Hematopoietic multipotent progenitor cell treated with erythropoietin and hydrocortisone succinate and interleukin-3 and kit ligand, for 4 days (in vitro differentiated cells): ENCODE measurements at places on chromosomes 3 and 15.

DNA sequence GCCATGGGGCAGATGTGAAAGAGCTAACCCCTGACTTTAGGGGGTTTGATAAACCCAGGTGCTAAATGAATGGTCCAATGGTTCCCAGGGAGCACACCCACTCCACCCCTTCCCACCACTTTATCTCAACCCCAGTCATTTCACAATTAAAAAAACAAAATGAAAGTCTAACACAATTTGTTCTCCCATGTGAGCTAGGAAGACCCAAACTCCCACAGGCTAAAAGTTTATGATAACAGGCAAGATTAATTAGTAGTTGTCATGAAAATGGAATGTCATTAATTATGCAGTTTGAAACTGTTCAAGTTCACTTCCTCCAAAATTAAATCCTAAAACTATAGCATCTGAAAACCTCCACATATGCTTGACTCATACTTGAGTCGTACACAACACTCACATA is 63.3 kb upstream of the TPM1 start:
- DNase-seq: no peak

DNA sequence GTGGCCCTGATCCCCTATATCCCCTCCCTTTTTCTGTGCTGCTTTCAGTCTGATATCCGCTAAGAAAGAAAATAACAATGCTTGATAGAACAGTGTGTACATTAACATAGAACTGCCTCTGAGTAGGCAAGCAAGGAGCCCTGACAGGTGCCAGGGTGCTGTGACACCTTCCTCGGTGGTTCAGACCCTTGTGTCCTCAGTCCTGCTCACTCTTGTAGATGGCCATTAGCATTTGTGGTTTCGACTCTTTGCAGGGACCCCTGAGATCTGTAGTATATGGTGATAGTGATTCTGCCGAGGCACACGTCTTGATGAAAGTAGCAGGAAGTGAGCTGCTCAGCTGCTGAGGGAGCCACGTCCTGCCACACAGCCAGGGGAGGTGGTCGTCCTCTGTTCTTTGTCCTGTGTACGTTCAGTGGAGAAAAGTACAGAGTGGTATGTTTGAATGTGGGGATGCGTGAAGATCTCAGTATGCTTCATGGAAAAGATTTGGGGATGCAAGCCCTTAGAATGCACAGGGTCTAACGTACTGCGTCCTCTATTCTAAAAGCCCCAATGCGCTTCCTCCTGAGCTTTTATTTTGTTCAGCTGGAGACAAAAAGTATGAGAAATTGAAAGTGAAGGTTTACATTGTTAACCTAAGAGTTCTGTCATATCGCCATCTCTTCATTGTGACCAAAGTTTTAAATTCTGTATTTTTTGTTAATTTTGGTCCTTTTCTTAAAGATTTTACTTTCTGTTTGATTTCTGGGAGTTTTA is 35.4 kb downstream of the PXYLP1 start:
- DNase-seq: peak; percentile 28

DNA sequence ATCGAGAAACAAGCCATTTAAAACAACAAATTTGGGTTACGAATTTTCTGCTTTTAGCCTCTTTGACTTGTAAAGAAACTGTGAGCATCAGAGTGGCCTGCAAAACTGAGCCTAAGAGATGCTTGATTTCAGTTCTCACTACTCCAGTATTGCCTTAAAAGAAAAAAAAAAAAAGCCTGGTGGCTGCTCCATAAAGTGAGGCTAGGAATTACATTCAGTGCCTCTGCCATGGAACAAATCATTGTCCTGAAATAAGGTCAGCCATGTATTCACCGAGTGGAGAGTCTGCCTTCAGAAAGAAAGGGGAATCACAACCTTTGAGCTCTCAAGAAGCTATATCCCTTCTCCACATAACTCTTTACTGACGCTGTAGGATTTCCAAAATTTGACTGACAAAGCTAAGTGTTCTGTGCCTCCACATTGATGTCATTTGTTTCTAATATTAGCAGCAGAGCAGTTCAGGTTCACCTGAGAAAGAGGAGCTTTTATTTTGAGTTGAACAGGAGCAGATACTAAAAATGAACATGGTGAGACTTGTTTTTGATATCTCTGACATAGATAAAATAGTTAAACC is 137.3 kb downstream of the SSR3 start:
- no peak for DNase-seq

DNA sequence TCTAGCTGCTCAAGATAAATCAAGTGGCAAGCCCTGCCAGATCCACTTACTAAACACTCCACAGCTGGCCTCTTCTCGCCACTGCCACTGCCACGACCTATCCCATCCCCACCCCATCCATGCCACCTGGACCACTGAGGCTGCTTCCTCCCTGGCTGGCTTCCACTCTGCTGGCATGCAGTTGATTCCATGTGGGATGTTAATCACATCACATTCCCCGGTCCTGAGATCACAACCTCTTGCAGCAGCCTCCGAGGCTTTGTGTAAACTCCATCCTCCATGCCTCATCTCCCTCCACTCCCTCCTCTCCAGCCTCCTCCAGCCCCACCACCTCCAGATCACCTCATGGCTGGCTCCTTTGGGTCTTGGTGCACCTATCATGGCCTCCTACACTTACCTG is 7.7 kb downstream of the NCKIPSD start:
- DNase-seq: no peak

- no peak for DNase-seq
Measured at GRCh38 chr3:174198199-174198598, 660.9 kb upstream of the NAALADL2 start.

DNA sequence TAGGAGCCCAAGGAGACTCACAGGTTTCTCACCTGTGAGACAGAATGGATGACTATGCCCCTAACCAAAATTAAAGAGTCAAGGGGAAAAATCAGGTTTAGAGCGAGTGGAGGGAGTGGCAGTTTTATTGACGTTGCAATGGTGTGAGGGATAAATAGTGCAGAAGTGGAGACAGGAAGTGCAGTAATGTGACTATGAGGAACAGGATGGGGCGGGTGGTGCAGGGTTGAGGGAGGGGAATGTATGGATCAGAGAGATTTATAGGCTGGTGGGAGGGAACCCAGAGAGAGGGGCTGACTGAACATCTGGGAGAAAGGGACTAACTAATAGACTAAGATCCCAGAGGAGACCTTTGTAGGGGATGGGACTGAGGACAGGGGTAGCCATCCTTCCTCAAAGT is 26.5 kb downstream of the EIF2AK4 start:
- no peak for DNase-seq

GRCh38 chr3:42159706-42160472 is 68.7 kb downstream of the TRAK1 start:
- DNase-seq: peak; percentile 50

DNA sequence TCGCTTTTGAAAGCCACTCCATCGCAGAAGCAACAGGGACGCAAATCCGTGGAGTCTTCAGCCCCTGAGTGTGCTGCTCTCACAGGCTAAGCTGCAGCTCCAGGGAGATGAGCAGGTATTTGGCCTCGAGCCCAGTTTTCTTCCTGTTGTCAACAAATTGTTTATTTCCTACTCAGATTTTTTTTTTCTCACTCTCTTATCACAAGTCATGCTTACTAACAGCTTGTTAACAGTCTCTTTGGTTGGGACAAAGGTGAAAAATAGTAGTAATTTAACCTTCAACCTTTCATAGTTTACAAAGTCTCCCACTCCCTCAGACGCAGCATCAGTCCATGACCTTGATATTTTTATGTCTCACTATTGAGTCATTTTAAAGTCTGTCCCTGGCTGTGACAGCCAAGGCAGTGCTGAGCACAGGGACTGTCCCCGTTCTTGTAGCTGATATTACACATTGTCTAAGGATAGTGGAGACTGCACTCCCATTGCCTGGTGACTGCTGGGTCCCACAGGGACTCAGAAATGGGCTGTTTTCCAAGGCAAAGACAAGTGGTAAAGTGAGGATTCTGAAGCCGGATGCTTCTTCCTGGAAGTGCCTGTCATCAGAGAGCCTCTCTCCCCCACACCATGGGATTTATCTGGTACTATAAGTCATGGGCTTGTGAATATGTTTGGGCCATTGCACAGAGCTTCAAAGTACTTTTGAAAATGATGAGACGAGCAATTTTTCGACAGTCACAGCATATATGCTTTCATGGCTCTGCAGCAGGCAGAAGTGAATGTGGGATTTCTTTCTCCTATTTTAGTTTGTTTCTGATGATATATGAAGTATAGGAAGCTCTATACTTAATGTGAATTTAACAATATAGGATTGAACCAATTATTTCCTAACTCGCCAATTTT is 59.8 kb upstream of the UNC13C start:
- DNase-seq: no peak

- no peak for DNase-seq
Measured at GRCh38 chr3:41450416-41451231, 251.3 kb downstream of the CTNNB1 start.

DNA sequence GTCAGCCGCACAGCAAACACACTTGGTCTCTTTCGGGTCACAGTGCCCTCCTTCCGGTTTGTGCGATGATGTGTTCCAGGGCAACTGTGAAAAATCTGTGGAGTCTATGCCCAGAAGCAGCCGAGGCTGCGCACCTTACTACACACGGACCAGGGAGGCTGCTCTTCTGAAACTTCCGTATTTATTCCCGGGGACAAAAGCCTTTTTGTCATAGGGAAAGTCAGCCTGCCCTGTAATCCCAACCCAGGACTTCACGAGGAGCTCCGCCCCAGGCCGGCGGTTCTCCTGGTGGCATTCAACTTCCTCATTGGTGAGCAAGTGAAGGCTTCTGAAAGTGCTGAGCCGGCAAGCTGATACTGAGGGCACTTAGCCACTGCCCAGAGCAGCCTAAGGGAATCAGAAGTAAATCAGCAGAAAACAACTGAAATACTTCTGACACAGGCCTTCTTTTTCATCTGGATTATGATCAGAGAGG is 126.5 kb downstream of the FMN1 start:
- DNase-seq: peak; percentile 80

DNA sequence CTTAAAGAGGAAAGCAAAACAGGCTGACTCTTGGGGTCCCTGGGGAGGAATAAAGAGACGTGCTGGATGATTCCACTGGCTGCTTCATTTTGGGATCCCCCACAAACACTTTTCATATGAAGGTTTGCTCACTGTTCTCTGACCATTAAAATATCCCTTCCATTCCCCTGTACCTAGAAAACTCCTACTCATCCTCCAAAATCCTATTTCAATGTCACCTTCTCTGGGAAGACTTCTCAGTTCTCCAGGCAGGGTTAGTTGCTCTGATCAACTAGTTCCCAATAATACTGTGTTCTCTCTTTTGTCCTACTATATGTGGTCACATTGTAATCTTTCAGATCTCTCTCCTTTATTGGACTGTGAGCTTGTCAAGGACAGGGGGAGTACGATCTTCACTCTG is 19.0 kb downstream of the LARP6 start:
- DNase-seq: no peak

DNA sequence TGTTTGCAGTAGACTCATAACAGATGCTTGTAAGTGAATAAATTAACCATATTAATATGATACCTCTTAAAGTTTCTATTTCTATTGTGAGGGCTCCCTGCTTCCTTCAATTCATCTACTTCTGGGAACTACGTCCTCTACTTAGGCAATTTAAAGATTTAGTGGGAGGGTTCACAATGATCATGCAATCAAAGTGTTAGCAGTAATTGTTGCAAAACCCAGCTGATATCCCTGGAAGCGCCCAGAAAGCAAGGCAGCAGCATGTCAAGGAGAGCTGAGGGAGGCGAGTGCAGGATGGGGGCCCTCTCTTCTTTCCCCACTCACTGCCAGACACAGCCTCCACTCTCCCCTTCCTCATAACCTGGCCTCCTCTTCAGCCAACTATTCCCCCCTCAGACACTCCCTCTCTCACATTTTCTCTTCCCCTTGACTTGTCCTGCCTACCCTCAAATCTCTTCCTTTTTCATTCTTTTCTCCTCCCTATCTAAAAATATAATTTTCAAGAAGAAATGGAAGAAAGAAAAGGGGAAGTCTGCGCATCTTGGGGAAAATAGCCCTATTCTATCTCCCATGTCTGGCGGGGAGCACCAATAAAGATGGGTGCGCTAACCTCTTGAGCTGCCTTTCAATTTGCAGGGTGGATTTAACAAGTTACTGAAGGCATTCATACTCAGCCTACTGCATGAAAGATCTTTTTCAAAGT is 6.6 kb downstream of the TMEM212 start:
- DNase-seq: no peak

DNA sequence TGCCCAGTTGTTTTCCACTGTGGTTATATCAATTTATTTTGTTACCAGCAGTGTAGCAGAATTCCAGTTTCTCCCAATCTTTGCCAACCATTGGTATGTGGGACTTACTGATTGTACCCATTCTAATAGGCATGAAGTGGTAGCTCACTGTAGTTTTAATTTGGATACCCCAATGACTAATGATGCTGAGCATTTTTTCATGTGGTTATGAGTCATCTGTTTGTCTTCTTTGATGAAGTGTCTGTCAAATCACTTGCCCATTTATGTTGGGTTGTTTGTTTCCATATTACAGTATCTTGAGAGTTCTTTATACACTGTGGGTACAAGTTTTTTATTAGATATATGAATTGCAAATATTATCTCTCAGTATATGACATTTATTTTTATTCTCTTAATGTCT is 644.3 kb downstream of the NR2F2 start:
- no peak for DNase-seq

DNA sequence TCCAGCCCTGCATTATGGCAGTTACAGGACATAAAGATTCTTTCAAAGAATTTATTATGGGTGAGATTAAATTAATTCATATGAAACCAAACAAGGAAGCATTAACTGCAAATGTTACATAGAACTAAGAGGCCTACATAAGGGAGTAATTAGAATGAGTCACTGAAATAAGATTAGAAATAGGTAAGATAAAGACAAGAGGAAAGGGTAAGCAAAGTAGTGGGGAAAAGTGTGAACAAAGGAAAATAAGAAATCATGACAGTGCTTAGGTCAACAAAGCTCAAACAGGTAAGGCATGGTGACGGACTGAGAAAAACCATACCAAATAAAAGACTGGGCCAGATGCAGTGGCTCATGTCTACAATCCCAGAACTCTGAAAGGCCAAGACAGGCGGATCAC is 74.3 kb downstream of the SETD2 start:
- no peak for DNase-seq

DNA sequence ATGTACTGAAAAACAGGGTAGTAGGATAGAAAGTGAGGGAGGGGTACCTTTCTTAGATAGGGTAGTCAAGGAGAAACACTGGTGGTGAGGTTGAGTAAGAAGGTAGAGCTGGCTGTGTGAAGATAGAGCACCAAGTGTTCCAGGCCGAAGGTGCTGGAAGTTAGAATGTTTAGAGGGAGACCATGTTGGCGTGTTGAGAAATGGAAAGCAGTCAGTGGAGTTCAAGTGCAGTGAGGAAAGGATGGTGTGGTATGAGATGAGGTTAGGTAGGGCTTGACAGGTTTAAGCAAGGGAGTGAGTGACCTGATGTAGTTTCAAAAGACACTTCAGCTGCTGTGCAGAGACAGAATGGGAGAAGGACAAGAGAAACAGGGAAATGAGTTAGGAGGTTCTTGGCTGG is 54.2 kb upstream of the CHST2 start:
- no peak for DNase-seq

- peak; percentile 76 for DNase-seq
Measured at GRCh38 chr3:49295489-49296058, 18.5 kb upstream of the C3orf62 start.

GRCh38 chr3:152445212-152445611 is 176.5 kb downstream of the MBNL1 start:
- DNase-seq: no peak
